HS-27A (cell line): ENCODE measurements at places on chromosomes 11 and 22.

- no peak for DNase-seq
Observed at GRCh38 chr22:27947448-27947847, 28.4 kb upstream of the PITPNB start.

DNA sequence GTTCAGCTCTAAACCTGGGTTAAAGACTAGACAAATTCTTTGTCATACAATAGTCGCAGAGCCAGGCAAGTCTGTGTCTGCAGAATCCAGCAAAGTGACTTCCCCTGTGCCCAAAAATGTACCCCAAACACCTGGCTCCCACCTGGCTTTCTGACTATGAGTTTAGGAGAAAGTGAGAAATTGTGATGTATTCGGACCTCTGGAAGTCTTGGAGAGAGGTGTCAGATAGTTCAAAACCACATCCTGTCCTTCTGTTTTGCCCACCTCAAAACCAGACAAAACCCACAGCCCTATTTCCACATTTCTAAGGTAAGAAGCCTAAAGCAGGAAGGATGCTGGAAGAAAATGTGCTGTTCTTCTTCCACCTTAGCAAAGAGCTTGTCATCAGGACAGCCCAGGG lies 63.8 kb upstream of the CLMP start:
- DNase-seq, result no peak

- no peak for DNase-seq
Observed at GRCh38 chr11:85531191-85531897, 95.8 kb downstream of the DLG2 start.

GRCh38 chr11:45935349-45936064 lies 13.1 kb downstream of the LARGE2 start:
- no peak for DNase-seq

DNA sequence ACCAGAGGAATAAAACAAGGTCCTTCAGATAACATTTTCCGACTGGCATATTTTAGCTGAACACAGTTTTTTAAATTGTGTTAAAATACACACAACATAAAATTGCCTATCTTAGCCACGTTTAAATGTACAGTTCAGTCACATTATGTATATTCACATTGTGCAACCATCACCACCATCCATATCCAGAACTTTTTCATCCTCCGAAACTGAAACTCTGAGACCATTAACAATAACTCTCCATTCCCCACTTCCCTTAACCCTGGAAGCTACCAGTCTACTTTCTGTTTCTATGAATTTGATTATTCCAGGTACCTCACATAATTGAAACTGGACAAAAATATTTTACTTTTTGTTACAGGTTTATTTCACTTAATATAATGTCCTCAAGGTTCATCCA lies 213.3 kb downstream of the ETS1 start:
- no peak for DNase-seq

DNA sequence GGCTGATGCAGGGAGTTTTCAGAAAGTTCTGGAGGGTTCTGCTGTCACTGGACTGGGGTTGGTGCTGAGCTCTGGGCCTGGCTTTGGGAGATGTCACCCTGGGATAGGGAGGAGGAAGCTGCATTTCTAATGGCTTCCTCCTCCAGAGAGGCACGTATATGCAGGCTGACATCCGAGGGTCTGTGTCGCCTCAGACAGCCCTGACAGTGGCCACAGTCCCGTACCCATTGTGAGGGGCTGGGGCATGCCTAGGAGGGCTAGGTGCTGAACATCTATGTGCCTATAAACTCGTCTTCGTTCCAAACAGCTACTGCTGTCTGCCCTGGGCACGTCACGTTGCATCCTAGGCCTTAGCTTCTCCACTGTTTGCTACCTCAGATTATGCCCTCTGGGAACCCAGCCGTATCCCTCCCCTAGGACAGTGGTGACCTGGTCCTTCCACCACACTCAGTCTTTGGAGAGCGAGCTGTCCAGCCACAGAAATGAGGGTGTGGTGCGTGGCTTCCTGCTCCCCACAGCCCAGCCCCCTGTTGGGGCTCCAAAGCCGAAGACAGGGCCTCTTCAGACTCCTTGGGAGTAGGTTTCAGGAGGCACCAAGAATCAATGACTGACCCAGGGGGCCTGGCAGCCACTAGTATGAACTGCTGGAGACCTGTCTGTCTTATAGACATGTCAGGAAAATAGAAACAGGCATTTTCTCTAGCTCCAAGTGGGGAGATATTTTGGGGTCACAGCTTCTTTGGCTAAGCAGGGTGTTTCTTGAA lies 26.4 kb downstream of the ADAMTS15 start:
- DNase-seq, result no peak

DNA sequence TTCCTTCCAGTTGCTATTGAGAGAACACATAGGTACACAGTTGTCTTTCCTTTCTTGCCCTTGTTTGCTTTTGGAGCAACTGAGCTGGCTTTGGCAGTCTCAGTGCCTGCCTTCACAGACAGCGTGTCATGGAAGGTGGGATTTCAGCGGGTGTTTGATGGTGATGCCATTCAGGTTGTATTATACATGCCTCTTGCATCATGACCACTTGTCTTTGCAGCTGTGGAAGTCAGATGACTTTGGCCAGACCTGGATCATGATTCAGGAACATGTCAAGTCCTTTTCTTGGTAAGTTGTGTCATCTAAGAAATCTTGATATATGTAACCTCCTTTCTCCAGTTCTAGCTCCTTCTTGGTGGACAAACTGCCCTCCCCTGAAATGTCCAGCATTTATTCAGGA lies 37.1 kb upstream of the SORL1-AS1 start:
- DNase-seq, result no peak

GRCh38 chr11:122637541-122637940 lies 18.0 kb upstream of the UBASH3B start:
- DNase-seq, result no peak

DNA sequence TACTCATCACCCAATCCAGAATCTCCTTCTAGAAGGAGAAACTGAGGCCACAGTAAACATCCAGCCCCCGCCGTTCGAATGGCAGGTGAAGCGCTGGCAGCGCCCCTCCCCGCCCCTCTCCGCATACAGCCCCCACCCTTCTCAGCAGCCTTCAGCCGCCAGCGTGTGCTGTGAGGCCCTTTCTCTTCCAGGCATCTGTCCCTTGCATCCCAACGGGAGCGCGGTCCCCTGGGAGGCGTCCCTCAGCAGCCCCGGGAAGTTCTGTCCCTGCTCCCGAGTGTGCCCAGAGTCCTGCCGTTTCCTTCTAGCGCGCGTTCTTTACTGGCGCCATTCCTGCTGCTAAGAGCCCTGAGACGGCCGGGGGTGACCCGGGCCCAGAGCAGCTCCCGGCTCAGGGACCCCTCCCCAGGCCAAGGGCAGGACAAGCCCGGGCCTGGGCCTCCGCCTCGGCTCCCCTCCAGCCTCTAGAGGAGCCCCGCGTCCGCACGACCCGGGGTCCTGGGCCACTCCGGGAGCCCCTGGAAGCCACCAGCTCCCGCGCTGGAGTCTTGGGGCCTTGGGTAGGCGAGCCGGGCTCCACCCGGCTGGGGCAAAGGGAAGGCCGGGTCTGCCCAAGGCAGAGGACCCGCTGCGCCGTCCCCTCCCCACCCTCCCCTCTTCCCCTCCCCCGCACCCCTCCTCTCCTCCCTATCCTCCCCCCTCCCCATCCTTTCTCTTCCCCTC lies 450.4 kb downstream of the OPCML start:
- DNase-seq, result no peak

- DNase-seq, result no peak
Observed at GRCh38 chr11:119785131-119785530, 56.1 kb upstream of the NECTIN1 start.

DNA sequence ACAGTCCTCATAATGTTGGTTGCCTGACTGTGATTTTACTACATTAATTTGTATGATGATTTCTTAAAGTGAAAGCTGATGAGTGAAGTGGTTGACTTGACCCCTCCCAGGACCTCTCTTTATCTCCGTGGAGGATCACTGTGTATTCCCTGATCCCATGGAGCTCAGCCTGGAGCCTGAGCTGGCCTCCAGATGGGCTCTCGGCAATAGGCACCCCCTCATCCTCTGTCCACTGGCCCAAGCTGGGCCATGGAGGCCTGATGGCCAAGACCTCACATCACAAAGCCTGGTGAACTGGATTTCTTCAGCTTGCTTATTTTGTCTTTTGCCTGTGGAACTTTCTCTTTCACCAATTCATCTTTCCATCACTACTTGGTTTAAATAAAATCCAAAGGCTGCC lies 75.2 kb downstream of the WNT11 start:
- no peak for DNase-seq

DNA sequence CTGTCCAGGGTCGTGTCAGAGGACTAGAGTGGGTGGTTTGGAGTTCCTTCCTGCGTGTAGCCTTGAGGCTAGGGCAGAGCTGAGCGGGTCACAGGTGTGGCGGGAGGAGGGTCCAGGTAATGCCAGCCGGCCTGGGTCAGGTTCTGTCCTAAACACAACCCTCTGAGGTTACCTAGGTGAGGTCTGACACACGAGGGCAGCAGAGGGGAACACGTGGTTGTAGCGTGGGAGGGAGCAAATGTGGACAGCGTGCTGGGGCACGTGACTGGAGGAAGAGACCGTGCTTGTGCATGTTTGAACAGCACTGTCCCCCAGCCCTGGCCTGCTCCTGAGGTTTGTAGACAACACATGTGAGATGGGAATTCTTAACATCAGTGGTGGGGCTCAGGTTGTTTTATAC lies 13.1 kb downstream of the MOV10L1 start:
- no peak for DNase-seq

- DNase-seq, result no peak
Observed at GRCh38 chr11:59756558-59756840, 1.3 kb downstream of the STX3 start.

DNA sequence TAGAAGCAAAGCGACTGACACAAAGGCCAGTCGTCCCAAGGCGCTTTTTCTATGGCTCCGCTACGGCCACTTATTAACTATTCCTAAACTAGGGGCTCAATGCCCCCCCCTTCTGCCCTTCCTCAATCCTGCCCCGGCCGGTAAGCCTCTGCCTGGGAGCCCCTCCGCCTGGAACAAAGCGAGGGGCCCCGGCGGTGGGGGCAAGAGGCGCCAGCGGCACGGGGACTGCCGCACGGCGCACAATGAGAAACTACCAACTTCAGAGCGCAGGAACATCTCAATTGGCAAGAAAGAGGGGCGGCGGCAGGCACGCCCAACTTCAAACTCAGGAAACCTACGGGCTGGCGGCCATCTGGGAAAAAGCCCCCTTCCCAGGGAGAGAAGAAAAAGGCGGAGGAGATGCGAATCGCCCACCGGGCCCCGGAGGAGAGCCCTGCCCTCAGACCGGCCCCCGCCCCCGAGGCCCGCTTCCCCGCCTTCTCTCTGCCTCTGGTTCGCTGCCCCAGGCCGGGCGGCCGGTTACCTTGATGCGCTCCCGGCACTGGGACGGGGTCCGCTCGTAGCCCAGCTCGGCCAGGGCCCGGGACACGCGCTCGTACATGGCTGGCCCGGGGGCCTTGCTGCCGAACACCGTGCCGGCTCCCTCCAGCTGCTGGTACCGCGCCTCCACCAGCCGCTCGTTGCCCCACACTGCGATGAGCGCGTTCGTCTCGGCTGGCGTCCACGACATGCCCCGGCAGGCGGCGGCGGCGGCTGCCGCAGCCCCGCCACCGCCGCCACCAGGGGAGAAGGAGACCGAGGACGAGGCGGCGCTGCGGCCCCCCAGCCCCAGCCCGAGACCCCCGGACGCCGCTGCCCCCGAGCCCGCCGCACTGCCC lies 619 bp downstream of the MSANTD2 start:
- DNase-seq, result no peak

DNA sequence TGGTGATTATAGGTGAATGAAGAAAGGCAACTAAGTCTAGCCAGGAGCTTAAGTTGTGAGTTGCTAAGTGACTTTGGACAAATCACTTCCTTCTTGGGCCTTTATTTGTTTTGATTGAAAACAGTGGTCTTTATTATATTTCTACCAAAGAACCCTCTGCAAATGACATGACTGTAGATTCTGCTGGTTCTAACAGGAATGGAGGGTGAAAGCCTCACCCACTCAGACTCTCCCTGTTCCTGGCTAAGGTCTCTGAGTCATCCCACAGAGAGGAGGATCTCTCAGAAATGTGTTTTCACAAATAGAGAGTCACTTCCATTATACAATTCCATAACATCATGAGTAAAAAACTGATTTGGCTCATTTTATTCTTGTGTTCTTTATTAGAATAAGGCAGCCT lies 583.9 kb upstream of the LRRC4C start:
- no peak for DNase-seq

GRCh38 chr11:64223001-64223651 lies 2.9 kb downstream of the TRPT1 start:
- DNase-seq, result no peak

DNA sequence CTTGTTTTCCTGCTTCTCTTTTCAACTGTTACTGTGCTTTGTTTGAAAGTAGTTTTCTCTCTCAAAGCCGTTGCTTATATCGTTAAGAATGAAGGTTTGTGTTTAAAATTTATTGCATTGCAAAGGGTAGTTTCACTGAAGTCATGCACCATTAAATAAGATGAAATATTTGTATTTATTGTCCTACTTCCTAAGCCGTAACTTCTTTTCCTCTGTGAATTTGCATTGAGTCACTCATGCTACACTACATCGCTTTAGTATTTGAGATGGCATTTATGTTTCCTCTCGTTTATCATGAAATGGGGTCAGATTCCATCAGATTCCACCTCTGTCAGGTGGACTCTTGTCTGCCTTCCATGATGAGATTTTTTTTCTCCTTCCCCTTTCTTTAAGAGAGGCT lies 65.8 kb upstream of the RASSF10 start:
- no peak for DNase-seq

GRCh38 chr11:31487848-31488247 lies 21.6 kb downstream of the IMMP1L start:
- DNase-seq, result peak; percentile 17

DNA sequence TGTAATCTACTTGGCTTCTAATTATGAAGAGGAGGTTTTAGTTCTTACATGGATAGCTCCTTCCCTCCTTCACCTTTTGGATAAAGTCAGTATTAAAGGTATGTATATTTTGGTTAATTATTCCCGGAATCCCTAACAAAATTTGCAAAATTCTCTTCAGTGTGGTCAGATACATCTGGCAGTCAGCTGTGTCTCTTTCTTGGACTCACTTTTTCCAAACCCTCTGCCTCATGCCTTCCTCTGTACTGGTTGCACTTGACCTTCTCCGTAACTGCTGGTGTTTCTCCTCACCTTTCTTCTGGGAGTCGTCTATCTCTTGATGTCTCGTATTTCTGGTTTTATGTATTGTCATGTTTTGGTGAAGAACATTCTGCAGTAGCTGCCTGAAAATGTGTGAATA lies 62.5 kb downstream of the PPP6R3 start:
- DNase-seq, result no peak

- no peak for DNase-seq
Observed at GRCh38 chr11:75347781-75348566, 3.5 kb downstream of the ARRB1 start.

- no peak for DNase-seq
Observed at GRCh38 chr11:34525888-34526657, 12.5 kb upstream of the ELF5 start.
